Stimulated activated CD8-positive, alpha-beta memory T cell treated with anti-CD3 and anti-CD28 coated beads, Interleukin-12 subunit alpha, Interleukin-12 subunit beta, amount 100 ng/mL, for 1 hour (primary cell): ENCODE measurements at places on chromosomes 11 and 22.

GRCh38 chr11:100550912-100551632 is 136.0 kb upstream of the ARHGAP42 start:
- DNase-seq, result no peak

DNA sequence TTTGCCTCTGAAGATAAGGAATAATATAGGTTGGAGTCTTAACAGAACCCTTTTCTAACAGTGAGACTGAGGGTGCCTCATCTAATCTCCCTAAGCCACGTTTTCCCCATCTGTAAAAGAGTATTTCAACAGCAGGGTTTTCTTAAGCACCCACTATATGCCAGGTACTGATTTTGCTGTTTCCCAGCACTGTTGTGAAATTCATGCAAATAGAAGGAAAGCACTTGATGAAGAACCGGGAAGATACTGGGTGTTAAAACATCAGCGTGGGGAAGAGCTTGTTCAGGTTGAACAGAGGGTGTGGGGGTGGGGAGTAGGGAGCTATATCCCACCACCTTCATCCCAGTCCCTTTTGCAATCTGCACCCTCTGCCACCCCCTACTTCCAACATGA is 2.8 kb downstream of the HMOX1 start:
- DNase-seq, result no peak

- DNase-seq, result no peak
Observed at GRCh38 chr11:111269146-111269868, 23.8 kb downstream of the POU2AF2 start.

DNA sequence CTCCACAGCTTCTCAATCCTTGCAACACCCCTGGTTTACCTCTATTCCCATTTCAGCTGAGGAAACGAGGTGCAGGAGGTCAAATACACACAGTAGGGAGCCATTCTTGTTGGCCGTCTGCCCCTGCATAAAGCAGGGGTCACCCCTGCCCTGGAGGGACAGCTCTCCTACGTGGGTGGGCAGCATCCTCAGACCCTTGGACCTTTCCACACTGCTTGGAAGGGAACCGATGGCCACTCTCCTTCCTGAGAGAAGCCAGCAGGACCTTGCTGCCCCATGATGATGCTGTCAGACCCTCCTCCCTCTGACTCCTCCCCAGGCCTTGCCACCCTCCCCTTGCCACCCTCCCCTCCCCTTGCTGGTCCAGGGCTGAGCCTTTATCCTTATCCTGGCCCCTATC is 121.1 kb upstream of the SYT13 start:
- DNase-seq, result no peak

- DNase-seq, result no peak
Observed at GRCh38 chr22:30424534-30425326, 838 bp upstream of the MTFP1 start.

GRCh38 chr11:134647066-134647743 is 235.2 kb upstream of the B3GAT1 start:
- no peak for DNase-seq

DNA sequence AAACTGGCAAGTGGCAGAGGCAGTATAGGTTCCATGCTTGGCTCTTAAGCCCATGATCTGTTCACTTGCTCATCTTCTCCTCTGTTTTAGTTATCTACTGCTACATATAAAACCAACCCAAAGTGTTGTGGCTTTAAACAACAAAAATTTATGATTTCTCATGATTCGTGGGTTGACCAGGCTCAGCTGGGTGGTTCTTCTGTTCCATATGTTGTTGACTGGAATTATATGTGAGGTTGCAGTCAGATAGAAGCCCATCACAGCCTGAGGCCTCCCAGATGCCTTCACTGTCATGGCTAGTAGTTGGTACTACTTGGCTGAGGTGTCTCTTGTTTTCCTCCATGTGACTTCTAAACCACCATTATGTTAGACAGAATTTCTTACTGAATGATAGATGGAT is 632.6 kb downstream of the NELL1 start:
- no peak for DNase-seq

GRCh38 chr11:64410404-64410734 is 51.4 kb downstream of the RPS6KA4 start:
- DNase-seq, result no peak

- DNase-seq, result no peak
Observed at GRCh38 chr22:48417225-48418070, 1410.2 kb downstream of the BRD1 start.

- DNase-seq, result no peak
Observed at GRCh38 chr11:10622108-10622507, 53.6 kb upstream of the LYVE1 start.

DNA sequence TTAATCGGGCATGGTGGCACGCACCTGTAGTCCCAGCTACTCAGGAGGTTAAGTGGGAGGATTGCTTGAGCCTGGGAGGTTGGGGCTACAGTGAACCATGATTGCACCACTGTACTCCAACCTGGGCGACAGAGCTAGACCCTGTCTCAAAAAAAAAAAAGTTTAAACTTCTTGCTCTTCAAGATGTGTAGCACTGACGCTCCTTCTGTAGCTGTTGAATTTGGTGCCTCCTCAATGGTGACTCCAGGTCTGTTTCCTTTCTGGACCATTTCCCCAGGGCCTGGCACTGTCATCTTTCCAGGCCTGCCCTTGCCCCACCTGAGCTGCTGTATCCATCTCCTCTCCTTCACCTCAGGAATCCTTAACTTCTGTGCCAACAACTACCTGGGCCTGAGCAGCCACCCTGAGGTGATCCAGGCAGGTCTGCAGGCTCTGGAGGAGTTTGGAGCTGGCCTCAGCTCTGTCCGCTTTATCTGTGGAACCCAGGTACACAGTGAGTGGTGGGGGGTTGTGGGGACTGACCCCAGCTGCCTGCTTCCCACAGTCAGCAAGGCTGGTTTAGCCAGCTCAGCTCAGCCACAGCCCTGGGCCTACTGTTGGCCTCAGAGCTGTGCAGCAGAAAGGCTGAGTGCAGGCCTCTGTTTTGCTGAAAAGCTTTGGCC is 2.1 kb downstream of the GCAT start:
- no peak for DNase-seq

DNA sequence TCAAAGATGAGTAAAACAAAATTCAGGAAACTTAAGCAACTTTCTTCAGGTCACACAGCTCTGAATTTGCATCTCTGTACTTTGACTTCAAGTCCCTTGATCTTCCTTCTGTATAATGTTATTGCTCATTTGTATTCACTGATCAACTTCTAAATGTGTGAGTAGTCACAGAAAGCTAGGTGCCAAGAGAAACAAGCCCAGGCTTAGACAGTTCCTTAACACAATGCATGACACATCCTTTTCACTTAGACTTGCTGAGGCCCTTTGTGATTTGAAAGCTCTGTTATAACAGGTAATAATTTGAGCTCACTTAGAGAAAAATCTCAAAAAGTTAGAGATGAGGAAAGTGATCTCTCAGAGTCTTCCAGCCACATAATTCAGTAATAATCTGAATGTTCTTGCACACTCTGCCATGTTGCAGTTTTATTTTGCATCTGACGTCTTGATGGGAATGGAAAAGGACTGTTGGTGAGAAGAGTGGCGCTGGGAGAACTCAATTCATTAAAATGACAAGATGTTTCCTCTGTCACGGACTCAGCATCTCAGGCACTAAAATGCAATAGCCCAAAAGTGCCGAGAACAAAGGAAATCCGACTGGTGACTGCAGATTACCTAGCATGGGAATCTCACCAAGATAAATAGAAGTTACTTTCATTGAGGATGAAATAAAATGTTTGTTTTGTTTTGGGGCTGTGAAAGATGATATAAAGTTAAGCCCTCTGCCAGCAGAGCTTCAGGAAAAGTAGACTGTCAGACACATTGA is 665.3 kb downstream of the OPCML start:
- no peak for DNase-seq
